Esophagus muscularis mucosa (tissue), 4 donors: ENCODE measurements at places on chromosomes 2 and 18. TPM values are rescaled to one million over a fixed set of nuclear protein-coding genes. Genes with fewer than 3 reads are reported as not detected.

- no peak for DNase-seq
- H3K36me3 ChIP-seq, result no peaks in the 10 kb centered on the region
- no peaks in the 10 kb centered on the region for H3K4me1 ChIP-seq
Measured at GRCh38 chr2:98012561-98012991, 16.8 kb upstream of the TMEM131 start.

DNA sequence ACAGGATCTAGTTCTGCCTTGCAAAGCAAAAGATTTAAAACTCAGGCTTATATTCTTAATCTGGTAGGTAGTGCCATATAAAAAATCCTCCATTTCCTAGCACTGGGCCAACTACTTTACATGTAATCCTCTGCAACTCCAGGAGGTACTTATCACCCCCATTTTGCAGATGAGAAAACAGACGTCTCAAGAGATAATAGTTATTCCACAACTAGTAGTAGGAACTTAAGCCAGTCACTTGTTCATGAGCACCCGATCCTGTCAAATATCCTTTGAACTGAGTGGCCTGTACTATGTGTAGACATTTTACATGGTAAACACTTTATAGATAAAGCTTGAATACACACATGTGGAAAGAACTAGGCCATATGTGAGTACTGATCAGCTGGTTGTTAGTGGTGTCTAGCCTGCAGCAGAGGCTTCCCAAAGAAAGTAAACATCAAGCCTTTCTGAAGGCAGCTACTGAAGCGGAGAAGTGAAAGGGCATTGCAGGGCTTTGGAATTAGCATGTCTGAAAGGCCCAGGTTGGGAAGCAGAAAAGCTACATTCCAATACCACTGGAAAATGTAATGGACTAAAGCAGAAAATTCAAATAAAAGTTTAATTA, 48.0 kb downstream of the NAB1 start:
- no peaks in the 10 kb centered on the region for H3K36me3 ChIP-seq
- no peak overlapping the region for H3K4me3 ChIP-seq
- no peak overlapping the region for H3K27ac ChIP-seq

GRCh38 chr2:204686406-204686805, 141.1 kb downstream of the PARD3B start:
- no peak overlapping the region for H3K27ac ChIP-seq
- no peak overlapping the region for H3K4me3 ChIP-seq
- DNase-seq, result no peak
- peaks cover 24% of the 10 kb centered on the region for H3K4me1 ChIP-seq

DNA sequence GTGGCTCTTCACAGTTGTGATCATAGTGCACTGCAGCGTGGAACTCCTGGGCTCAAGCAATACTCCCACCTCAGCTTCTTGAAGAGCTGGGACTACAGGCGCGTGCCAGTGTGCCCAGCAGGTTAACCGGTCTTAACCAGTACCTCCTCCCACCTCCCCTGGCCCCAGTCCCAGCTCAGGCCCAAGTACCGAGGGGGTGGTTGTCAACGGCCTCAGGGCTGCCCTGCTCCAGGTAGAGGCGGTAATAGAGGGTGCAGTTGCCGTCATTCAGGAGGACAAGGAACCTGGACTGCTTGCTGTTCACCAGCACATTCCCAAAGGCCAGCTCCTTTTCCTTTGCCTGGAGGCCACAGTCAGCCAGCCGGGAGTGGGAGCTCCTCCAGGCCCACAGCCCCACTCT, 19.7 kb downstream of the CFAP65 start:
- no peaks in the 10 kb centered on the region for H3K36me3 ChIP-seq
- DNase-seq, result no peak
- peaks cover 53% of the 10 kb centered on the region for H3K27me3 ChIP-seq
- no peak overlapping the region for H3K27ac ChIP-seq

- no peaks in the 10 kb centered on the region for H3K4me1 ChIP-seq
- no peaks in the 10 kb centered on the region for H3K36me3 ChIP-seq
- no peak overlapping the region for H3K4me3 ChIP-seq
- no peaks in the 10 kb centered on the region for H3K27me3 ChIP-seq
- no peak overlapping the region for H3K27ac ChIP-seq
Measured at GRCh38 chr2:239723486-239724193, 301.5 kb downstream of the NDUFA10 start.

DNA sequence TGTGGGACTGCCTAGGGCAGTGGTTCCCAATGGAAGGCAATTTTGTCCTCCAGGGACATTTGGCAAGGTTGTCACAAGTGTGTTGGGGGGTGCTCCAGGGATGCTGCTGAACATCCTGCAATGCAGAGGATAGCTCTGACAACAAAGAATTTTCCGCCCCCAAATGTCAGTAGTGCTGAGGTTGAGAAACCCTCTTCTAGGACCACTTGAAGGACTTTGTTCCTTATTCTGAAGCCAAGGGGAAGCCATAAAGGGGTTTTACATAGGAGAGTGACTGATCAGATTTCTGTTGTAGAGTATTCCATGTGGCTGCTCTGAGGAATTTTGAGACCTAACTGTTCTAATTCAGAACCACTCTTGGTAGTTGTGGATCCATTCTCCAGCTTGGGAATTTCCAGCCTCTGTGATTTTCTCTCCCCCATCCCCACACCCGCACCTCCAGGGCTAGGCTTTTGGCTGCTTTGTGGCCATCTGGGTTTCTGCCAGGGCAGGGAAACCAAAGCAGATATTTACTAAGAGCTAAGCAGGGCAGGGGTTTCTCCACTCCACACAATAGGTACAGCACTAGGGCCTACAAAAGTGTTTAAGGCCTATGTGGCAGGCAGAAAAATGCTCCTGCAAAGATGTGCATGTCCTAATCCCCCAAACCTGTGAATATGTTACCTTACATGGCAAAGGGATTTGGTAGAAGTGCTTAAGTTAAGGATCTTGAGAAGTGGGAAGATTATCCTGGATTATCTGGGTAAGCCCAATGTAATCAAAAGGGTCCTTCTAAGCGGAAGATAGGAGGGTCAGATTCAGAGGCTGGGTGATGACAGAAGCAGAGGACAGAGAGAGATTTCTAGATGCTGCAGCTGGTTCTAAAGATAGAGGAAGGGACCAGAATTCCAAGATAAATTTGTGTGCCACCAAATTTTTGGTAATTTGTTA, 135.4 kb downstream of the TMEM17 start:
- no peaks in the 10 kb centered on the region for H3K4me1 ChIP-seq
- no peak overlapping the region for H3K27ac ChIP-seq
- no peaks in the 10 kb centered on the region for H3K27me3 ChIP-seq
- DNase-seq, result no peak

DNA sequence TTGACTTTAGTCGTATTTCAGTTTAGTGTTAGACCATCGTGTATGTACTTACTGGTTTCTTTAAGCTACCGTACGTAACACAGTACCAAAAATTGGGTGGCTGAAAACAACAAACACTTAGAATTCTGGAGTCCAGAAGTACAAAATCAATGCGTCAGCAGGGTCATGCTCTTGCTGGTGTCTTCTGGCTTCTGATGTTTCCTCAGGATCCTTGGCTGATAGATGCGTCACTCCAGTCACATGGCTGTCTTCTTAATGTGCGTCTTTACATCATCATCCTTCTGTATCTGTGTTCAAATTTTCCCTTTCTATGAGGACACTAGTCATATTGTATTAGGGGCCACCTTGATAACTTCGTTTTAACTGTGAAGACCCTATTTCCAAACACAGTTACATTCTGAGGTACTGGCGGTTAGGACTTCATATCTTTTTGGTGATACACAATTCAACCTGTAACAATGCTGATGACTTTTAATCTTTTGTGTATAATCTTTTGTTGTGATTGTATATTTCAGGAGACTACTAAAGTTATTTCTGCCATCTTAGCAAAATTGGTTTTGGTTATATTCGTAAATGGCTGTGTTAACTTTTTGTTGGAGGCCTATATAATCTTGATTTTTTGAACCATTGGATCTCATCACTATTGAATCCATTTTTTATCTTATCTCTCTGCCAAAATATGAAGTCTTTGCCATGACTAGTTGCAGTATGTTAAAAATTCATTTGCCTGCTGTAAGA, 25.4 kb downstream of the ACTR3 start:
- H3K27ac ChIP-seq, result no peak overlapping the region
- peaks cover 5% of the 10 kb centered on the region for H3K36me3 ChIP-seq
- H3K4me3 ChIP-seq, result no peak overlapping the region
- H3K27me3 ChIP-seq, result no peaks in the 10 kb centered on the region

DNA sequence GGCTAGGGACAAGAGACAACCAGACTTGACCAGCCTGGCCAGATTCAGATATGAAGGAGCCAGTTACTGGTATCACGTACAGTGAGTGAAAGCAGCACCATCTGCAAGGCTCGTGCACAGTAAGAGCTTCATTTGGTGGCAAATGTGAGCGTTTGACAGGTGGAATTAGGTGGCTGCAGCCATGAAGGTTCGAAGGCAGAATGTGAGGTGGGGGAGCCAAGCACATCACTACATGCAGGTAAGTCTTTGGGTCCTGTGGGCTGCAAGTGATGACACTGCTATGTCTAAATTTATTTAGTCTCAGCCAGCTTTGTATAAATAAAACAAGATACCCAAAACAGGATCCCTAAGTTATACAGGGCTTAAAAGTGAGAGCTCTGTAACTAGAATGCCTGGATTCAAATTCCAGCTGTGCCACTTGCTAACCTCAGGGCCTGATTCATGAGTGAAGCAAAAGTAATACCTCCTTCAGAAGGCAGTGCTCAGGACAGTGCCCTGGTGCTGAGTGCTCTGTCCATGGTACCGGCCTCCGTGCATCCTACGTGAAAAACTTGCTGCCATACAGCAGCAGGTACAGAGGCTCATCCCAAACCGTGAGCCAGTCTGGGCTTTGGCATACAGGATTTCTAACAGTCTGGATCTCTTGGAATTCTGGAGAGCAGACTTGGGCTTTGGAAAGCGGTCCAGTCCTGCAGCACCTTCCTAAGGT, 18.6 kb downstream of the DDX18 start:
- H3K4me1 ChIP-seq, result peaks cover 10% of the 10 kb centered on the region
- H3K27ac ChIP-seq, result no peak overlapping the region
- H3K4me3 ChIP-seq, result no peak overlapping the region
- no peak for DNase-seq
- no peaks in the 10 kb centered on the region for H3K27me3 ChIP-seq
- H3K36me3 ChIP-seq, result peaks cover 29% of the 10 kb centered on the region

- H3K36me3 ChIP-seq, result no peaks in the 10 kb centered on the region
- H3K4me1 ChIP-seq, result no peaks in the 10 kb centered on the region
- H3K4me3 ChIP-seq, result no peak overlapping the region
- H3K27me3 ChIP-seq, result no peaks in the 10 kb centered on the region
Measured at GRCh38 chr2:52074130-52074719, 1042.3 kb upstream of the NRXN1 start.

DNA sequence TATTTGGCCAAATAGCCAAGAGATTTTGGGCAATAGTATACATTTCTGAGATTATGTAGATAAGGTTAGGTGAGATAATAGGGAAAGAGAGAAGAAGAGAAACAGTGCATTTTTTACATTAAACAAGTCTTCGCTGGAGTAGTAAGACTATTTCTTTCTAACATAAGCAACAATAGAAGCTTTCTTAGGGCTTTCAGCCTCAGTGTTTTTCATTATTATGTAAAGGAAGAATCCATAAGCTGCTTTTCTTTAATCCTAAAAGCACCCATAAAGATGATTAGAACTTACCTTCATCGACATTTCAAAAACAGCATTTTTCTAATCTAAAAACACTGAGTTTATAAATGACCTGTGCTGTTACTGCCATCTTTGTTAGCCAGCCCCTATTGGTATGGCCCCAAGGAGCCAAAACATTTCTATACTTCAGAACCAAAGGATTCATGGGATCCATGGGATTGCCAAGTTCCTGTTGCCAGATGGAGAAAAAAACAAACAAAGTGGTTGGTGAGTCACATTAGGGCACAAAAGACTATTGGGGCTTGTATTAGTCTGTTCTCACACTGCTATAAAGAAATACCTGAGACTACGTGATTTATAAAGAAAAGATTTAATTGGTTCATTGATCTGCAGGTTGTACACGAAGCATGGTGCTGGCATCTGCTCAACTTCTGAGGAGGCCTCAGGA, 88.2 kb downstream of the SCG2 start:
- no peak for DNase-seq
- H3K36me3 ChIP-seq, result no peaks in the 10 kb centered on the region
- H3K27me3 ChIP-seq, result no peaks in the 10 kb centered on the region
- no peaks in the 10 kb centered on the region for H3K4me1 ChIP-seq
- H3K27ac ChIP-seq, result no peak overlapping the region

Gene IL36RN
- total RNA-seq, result not detected

Gene CAPN14
- total RNA-seq, result not detected

Gene ZC3H8
- total RNA-seq, result 7.0 TPM

Gene WNT10A
- not detected for total RNA-seq

Gene HOXD13
- not detected for total RNA-seq

Gene ARHGEF4
- 25.5 TPM for total RNA-seq

Gene ATP8B1
- 20.4 TPM for total RNA-seq

Gene TYMS
- 3.8 TPM for total RNA-seq
